ENCODE measurements at places on chromosomes 6 and 20.

GRCh38 chr6:51926125-51926524, 161.3 kb downstream of the PKHD1 start:
- DNase-seq, result no peak

GRCh38 chr6:3715285-3715684, 36.2 kb downstream of the PXDC1 start:
- DNase-seq, result no peak

DNA sequence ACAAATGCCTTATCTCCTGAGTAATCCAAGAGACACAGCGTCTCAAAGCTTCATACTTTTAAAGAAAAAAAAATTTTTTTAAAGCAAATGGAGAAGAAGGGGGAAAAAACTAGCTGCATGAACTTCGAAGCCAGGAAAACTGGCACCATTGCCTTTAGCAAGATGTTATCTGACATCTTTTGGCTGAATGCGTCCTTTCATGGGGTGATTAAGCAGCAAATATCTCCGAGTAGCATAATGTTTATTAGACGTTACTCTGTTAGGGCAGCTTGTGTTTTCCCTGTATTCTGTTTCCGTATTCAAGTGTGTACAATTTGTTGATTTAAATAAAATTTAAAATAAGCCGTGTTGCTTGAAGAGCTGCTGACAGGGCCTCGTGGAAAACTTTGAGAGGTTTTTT, 76.5 kb upstream of the TSHZ2 start:
- no peak for DNase-seq

- DNase-seq, result no peak
Observed at GRCh38 chr20:50514750-50515149, 4.6 kb downstream of the PTPN1 start.

GRCh38 chr6:22783931-22784330, 214.6 kb downstream of the HDGFL1 start:
- no peak for DNase-seq
